ENCODE measurements at places on chromosomes 7 and 10.

DNA sequence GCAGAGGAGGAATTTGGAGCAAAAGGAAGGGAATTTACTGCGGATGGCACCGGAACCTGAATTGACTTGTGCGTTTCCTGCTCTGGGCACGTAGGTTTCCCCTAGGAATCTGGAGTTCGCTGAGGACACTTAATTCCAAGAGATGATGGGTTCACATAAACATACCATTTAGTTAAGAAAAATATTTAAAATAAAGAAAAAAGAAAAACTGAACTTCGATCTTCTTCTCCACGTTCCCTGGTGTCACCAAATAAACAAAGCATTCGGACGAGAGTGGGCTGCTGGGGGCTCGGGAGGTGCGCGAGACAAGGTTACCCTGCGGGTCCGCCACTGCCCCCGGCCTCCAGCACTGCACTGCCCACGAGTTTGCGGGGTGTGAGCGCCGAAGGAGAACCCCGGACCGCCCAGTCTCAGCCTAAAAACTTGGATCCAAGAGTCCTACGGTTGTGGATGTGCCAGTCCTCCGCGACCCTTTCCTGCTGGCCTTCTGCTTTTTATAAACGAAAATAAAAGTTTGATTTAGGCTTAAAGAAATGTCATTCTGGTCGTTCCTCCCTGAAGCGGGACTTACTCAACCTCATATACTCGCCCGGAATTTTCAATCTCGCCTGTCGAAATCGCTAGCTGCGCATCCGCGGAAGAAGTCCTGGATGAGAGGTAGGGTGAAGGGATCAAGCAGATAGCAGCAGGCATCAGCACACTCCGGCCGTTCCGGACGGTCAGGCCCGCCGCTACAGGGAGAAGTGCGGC lies 30.3 kb downstream of the SKIDA1 start:
- ATAC-seq: peak; percentile 2

- peak; percentile 6 for ATAC-seq
These were observed 631 bp downstream of the OTUD1 start for GRCh38 chr10:23439452-23439960.

- ATAC-seq: no peak
These were observed 5.5 kb downstream of the GIMAP7 start for GRCh38 chr7:150520145-150520544.

DNA sequence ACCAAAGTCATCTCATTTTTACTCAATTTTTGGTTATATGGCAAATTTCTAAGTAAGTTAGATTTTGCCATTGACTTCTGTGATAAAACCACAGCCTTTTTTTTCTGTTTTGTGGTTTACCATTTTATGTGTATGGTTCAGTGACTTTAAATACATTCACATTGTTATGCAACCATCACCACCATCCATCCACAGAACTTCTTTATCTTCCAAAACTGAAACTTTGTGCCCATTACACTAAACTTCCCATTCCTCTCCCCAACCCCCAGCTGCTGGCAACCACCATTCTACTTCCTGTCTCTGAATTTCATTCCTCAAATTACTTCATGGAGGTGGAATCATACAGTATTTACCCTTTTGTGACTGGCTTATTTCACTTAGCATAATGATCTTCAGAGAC lies 280.4 kb upstream of the TCERG1L start:
- no peak for ATAC-seq

DNA sequence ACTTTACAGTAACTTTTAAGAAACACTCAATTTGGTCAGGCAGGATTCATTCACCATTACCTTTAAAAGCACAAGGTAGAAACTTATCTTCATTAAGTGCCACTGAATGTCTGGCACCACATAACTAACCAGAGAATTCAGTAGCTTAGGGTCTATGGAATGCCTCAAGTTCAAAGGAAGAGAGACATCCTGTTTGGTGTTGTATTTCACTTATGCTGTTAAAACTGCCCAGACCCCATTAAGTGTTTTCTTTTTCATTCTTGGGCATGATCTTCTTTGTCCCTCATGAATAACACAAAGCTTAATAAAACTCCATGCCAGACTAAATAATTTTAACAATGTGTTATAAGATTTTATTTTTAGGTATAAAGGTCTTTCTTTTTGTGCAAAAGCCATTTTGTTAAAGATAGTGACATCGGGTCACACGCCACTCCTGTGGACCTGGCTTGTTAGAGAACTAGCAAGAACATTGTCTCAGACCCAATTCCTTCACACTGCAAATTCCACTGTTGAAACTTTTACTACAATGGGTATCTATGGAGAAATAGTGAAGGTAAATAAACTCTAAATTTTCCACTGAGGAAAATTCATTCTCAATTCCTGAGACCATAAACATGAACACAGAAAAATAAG lies 221.0 kb downstream of the TWIST1 start:
- ATAC-seq: no peak

- peak; percentile 61 for ATAC-seq
These were observed 102.9 kb upstream of the FAM20C start for GRCh38 chr7:89232-90019.

GRCh38 chr10:28681928-28682750 lies 4.8 kb downstream of the BAMBI start:
- no peak for ATAC-seq

DNA sequence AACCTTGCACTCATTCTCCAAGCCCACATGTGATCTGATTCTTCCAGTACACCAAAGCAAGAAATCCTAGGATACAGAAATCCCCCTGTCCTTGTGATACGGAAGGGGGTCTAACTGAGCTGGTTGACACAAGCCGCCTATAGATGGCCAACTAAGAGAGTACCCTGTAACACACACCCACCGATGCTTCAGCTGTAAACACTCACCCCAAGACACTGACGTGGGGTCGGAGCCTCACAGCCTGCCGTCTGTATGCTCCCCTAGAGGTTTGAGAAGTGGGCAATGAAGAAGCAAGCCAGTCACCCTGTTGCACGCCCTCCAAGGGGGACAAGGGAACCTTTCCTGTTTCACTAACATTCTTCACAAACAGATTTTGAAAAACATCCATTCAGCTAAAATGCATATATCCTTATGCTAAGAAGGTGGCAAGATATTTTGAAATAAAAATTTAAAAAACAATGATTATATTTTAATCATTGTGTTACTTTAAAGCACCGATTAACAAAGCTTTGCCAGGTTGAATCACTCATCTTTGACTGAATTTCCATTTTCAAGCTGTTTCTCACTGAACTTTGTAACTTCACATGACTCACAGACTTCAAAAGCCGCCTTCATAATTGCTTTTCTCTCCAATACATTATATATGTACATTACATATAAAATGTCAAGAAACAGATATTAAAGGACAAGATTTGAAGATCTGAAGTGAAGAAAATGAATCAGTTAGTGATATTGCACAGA lies 329.3 kb downstream of the ARL4A start:
- ATAC-seq: no peak

- no peak for ATAC-seq
These were observed 54.2 kb downstream of the MET start for GRCh38 chr7:116726149-116726548.

GRCh38 chr7:134891262-134891695 lies 95.0 kb upstream of the AGBL3 start:
- ATAC-seq: peak; percentile 98

DNA sequence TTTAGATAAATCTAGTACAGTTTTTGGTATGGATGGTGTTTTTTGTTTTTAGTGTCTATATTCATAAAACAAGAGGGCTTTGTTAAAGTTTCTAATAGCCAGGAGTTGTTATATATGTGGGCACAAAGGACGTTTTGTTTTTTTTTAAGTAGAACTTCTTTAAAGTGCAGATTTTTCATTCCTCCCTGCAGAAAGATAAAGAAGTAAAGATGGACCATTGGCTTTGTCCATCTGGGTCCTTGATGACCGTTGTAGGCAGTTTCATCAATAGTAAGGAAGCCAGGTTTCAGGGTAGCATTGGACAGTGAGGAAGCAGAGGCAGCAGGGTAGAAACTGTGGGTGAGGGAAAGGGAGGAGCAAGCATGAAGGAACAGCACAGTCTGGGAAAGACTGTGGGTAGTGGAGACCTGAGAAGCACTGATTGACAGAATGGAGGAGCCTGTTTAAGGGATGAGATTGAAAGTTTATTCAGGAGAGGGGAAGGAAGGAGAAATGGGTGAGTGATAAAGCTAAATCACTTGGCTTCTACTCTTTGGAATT lies 5.3 kb downstream of the CALU start:
- ATAC-seq: no peak

DNA sequence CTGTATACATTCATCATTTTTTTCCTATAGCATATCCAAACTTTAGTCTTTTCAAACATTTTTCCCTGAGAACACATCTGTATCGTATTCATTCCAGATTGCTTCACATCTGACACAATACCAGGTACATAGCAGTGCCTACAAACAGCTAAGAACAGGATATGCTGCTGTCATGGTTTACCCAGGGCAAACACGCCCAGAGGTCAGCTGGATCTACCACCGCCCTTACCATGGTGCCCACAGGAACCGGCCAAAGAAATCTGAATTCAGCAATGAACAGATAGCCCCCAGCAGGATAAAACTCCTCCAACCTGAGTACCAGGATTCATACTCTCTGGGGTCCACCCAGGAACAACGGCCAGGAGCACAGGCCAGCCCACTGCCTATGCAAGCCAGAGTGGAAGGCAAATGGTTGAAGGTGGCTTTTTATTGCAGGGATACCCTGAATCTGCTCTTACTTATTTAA lies 43.0 kb downstream of the TNS3 start:
- no peak for ATAC-seq

DNA sequence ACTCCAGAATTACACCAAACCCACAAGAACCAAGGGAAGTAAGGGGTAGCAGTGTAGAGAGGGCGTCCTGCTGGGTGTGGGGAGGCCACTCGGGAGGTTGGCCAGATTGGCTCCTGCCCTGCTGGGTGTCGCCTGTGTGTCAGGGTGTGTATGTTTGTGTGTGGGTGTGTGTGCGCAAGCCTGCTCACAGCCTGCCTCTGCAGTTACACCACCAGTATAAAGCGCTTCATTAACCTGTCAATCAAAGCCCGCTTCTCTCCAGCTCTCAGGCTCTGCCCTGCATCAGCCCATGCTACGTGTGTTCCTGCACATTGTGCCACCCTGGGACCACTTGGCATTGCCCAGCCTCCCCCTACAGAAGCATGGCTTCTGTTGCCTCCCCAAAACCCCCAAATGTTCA lies 83.3 kb upstream of the PAX2 start:
- ATAC-seq: no peak

GRCh38 chr7:148290538-148290937 lies 300.0 kb upstream of the C7orf33 start:
- ATAC-seq: peak; percentile 84

DNA sequence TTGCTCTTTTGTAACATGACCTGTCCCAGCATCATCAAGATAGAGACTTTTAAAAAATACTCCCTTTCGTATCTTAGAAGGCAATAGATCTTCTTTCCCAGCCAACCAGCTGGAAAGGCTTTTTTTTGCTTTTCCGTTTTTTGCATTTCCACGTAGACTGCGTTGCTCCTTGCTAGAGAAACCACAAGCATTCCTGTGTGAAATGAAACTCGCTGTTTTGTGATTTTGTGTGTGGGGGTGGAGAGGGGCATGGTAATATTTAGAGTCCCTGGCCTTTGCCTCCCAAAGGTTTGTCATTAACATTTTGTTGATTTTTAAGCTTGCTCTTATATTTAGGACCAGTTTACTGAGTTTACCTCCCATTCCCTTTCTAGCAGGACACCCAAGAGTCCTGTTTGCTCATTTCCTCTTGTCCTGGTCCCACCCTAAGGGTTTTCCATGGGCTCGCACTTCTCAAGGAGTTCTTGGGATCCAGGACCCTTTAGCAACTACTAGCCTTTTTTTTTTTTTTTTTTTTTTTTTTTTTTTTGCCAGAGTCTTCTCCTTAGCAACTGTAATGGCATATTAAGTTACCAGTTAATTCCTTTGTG lies 243.6 kb downstream of the BICC1 start:
- no peak for ATAC-seq

DNA sequence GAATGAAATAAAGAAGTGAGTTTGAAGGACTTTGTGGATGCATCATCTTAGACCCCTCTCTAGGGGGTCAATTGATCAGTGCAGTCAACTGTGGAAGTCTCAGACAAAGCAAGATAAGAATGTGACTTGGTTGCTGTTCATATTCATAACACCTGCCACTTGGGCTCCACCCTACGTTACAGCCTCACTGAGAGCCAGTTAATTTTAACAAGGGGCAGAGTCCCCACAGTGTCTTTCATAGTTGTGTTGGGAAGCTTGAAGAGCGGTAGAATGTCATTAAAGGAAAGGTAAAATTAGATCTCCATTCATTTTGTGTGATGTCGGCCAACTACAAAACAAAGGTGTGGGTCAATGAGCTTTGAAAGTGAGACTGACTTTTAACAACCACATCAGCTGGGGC lies 442.1 kb upstream of the C7orf33 start:
- no peak for ATAC-seq

DNA sequence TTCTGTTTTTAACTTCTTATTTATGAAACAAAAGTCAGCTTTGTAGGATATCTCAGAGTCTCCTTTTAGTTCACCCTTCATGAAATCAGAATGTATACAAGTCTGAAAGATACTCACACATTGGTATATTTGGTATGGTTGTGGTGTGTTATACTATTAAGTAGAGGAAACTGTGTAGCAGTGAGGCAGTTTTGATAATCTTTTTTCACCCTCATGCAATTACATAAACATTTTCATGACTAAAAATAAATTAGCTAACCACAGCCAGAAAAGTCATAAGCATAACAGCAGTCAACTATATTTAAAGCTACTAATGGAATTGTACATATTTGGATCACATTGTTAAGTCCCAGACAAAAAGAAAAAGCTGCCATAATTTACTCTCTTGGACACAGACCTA lies 62.1 kb downstream of the FAM185A start:
- ATAC-seq: no peak

DNA sequence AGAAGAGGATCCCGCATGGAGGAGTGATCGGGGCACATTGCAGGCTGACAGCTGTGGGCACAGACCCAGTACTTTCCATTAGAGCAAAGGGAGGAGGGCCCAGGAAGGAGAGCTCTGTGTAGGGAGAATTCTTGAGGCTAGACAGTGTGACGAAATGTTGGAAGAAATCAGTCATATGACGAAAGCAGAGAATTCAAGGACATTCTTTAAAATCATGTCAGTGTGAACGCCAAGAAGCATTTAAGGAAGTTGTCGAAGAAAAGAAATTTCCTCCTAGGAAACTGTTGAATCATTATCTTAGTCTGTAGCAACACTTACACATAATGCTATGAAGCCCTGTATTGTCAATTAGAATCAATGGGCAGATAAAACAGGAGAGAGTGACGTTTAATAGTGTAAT lies 191.3 kb upstream of the ADARB2 start:
- ATAC-seq: no peak

- ATAC-seq: peak; percentile 90
These were observed 283.6 kb downstream of the ADRA2A start for GRCh38 chr10:111360260-111360925.

- ATAC-seq: no peak
These were observed 18.4 kb downstream of the ZNRF2 start for GRCh38 chr7:30302656-30303311.

Data from motor neuron (in vitro differentiated cells).